G401 (cell line): ENCODE measurements at places on chromosomes 3 and 15.
A peak's percentile ranks its signal among the peaks of the same experiment; 100 is the strongest.

DNA sequence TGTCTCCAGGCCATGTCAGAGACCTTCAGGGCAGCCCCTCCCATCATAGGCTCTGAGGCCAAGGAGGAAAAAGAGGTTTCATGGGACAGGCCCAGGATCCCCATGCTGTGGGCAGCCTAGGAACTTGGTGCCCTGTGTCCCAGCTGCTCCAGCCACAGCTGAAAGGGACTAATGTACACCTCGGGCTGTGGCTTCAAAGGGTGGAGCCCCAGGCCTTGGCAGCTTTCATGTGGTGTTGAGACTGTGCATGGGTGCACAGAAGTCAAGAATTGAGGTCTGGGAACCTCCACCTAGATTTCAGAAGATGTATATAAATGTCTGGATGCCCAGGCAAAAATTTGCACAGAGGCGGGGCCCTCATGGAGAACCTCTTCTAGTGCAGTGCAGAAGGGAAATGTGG lies 6.6 kb upstream of the SSR3 start:
- DNase-seq: no peak

- DNase-seq: peak; percentile 64
Measured at GRCh38 chr15:79089331-79089889, 1.2 kb downstream of the RASGRF1 start.

DNA sequence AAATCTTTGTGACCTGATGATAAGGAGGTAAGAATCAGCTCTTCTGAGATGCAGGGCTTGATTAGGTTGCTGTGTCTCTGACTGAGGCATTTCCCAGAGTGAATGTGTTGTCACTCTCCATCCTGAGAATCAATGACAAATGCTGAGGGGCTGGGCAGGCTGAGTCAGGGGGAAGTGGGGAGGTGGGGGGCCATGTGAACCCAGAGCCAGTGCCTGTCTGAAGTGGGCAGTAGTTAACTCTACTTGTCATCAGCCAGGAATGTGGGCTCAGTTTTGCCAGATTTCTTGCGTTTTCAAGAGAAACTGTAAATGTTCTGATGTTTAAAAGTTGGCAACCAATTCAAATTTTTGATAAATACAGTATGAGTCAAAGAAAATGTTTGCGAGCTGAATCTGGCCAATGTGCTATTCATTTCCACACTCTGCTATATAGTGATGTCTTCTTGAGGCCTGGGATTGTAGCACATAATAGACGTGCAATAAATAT lies 3.1 kb upstream of the BNC1 start:
- no peak for DNase-seq

- DNase-seq: no peak
Measured at GRCh38 chr3:32285891-32286290, 47.4 kb downstream of the CMTM8 start.

DNA sequence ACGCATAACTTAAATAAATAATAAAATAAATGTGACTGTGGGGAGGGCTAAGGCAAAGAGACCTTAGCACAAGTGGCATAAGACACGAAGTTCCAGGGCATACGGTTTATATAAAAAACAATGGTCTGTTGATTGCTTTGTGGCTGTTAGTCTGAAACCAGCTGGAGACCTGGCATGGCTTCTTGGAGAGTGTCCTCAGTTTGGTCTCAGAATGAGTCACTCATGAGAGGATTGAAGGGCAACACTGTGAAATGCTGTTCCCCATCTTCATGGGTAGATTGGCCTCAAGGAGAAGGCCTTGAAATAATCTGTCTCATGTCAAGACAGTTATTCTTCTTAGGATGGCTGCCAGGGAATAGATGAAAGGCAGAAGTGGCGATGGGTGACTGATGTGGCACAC lies 62.2 kb downstream of the SOX2 start:
- DNase-seq: no peak

GRCh38 chr3:36942638-36943248 lies 2.1 kb downstream of the TRANK1 start:
- no peak for DNase-seq

- no peak for DNase-seq
Measured at GRCh38 chr15:90913398-90913944, 10.4 kb downstream of the MAN2A2 start.

GRCh38 chr15:35596285-35596684 lies 50.3 kb upstream of the DPH6 start:
- no peak for DNase-seq

- no peak for DNase-seq
Measured at GRCh38 chr3:157312376-157312745, 124.3 kb upstream of the PTX3 start.

DNA sequence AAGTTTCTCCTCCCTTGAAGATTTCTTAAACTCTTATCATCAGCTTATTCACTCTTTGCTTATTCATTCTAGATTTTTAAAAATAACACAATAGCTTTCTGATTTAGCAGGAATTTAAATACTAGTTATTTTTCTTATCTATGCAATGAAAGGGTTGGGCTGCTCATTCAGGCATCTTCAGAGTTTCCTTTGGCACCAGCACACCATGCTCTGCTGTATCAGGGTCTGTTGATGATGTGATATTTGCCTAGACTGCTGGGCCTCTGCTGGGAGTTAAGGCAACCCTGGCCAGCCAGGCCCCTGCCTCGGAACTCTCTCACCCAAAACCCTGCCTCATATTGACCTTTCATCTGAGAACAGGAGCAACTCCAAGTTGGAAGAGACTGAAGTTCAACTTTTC lies 35.0 kb downstream of the DRD3 start:
- no peak for DNase-seq

- no peak for DNase-seq
Measured at GRCh38 chr3:45153658-45154437, 7.7 kb upstream of the CDCP1 start.

DNA sequence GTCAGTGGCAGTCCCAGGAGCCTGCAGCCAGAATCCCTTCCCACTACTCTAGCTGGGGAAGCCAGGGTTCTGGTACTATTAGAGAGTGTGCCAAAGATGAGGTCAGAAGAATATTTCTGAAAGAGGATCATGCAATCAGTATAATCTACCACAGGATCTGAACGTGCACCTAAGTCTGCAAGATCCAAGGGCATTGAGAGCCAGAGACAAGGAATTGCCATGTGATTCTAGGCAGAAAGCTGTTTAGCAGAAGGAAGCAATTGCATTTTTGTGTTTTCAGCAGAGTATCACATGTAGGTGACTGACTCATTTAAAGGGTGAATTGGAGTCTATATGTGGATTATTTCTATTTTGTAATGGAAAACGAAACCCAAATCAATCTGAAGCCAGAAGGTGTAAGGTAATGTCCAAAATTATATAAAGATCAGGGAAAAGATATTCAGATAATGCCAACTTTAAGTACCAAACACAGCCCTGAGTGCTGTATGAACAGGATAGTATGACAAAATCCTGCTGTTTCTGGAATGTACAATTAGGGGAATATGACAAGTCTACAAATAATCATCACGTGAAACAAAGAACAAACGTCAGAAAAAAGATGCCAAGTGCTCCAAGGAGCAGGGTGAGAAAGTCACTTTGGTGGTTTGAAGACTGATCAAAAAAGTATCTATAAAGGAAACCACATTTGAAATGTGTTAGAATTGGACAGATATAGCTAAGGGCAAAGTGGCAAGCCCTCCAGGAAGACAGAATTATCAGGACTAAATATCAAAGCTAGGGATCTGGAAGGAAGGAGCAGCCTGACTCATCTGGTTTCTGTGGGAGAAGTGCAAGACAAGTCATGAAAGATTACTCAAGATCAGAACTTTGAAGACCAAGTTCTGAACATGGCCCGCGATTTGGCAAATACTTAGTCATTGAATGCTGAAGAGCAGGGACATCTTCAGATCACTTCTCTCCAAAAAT lies 1036.6 kb downstream of the NTRK3 start:
- DNase-seq: no peak

- DNase-seq: no peak
Measured at GRCh38 chr15:84910928-84911623, 26.6 kb downstream of the SLC28A1 start.

DNA sequence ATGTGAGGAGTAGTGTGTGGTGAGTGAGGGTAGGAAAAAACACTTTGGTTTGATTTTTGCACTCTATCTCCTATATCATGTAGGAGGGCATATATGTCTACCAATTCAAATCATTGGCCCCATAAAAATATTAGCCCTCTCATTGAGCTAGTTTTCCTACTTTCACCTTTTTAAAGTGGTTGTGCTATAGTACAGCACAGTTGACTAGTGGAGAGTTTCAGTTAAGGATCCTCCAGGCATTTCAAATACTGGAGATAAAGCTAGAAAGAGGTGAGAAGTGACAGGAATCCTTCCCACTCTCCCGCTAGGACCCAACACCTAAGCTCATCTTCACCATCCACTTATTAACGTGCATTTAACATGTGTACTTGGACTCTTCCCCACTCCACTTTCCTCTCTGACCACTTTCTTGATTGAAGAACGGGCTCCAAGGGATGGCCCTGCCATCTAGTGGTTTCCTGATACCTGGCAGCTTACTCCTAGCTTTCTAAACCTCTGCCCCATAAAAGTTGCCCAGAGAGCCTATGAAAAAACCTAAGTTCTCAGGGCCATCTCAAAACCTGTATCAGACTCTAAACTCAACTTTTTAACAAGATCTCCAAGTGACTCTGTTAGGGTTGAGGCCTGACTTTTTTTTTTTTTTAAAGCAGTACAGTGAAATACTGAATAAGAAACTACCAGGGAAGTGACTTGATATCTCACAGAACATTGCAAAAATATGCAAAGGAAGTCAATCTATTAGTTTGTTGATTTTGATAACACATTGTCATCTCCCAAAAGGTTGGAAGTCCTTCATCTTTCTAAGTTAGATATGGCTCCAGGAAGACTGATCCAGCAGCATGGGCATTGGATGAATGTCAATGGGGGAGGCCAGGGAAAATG lies 17.9 kb downstream of the IL12A start:
- DNase-seq: peak; percentile 84

DNA sequence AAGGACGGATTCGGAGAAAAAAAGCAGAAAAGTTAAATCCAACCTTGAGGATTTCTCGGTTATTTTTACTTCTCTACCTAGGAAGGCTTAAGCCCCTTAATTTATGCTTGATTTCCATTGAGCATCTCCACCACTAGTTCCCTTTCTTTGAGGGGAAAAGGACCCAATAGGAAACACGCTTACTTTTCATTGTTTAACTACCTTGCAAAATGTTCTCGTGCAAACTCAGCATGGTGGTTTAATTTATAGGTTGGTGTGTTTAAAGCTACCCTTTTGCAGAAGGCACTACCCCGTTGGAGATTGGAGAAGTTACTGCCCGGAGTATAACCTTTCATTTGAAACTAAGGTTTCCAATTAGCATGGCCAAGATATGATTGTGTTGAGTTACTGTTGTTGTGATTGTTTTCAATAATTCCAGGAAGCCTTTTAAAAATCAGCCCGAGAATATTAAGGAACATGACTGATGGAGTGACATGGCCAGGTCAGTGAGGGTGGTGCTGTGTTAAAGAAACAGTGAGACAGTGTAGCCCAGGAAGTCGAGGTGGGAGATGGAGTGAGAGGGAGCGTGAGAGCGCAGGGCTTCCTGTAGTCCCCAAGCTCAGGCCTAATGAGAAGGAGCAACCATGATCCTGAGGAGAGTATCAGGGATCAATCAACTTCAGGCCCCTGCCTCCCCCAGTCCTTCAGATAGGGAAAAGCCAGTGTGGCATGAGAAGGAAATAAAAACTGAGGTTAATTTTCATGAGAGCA lies 76.6 kb downstream of the AQP9 start:
- DNase-seq: no peak

DNA sequence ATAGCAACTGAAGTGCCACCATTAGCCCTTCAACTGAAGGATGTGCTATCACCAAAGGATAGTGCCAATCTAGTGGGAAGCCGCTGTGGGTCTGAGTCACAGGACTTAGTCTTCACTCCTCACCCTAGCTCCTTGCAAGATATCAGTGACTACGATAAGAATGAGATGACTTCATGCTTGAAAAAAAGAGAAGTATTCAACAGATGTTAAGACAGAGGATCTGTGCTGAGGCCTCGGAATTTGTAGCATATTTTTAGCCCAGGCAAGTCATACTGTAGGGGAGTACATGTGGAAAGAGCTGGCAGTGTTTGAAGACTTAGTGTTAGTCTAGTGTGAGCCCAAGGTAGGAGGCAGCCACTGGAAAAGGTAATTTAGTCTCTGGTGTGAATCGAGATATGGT lies 270.7 kb upstream of the LRTM1 start:
- no peak for DNase-seq

- peak; percentile 57 for DNase-seq
Measured at GRCh38 chr15:64013179-64014062, 32.9 kb downstream of the DAPK2 start.

DNA sequence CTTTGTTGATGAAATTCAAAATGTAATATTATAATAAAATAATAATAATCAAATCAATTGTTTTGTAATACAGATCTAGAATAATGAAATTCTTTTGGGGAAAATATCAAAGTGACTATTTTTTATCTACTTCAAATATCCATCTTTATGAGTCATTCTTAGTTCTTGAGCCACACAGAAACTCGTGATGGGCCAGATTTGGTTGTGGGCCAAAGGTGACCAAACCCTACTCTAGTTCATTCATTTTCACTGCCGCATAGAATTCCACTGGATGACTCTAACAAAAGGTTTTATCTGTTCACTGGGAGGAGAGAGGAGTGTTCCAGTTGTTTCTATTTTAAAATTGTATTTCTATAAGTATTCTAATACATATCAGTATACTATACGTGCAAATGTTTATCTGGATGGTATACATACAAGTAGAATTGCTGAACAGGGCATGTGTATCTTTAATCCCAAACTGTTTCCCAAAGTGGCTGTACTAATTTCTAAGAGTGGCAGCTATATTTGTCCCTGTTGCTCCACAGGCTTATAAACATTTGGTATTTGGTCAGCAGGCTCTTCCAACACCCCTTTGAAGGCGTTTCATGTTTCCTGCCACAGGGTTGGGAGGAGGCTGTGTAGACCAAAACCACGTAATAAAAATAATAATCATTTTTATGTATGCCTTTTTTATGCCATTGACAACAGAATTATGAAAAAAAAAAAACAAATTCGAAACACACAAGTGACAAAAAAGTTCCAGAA lies 7.3 kb upstream of the RTP3 start:
- no peak for DNase-seq
